ENCODE measurements at places on chromosomes 16 and 17.

DNA sequence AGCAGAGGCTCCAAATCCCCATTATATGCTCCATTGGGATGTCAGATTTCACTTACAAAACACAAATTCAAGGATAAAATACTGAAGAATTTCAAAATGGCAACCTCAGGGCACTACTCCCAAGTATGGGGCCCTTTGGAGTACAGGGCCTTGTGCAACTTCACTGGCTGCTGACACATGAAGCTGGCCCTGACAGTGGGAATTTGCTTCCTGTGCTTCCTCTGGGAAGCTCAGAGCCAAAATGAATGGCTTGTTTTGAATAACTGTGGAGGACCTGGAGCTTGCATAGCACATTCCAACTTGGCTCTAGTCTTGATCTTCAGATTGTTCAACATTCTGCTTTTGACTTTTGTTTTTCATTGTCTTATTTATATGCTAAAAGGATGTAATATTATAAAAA, 52.3 kb upstream of the HNF1B start:
- DNase-seq = no peak

DNA sequence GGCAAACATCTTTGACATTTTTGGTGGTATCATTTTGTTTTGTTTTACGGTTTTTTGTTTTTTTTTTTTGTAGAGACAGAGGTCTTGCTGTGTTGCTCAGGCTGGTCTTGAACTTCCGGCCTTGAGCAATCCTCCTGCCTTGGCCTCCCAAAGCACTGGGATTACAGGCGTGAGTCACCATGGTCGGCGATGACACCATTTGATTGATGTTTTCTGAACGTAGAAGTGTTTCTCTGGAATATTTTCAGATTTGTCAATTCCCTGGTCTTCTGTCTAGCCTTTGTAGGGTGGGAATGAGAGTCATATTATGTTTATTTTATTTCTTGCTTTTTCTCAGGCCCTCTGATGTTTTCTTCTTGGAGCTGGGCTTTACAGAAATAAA, 32.2 kb upstream of the BRD7 start:
- no peak for DNase-seq

- peak; percentile 93 for DNase-seq
Measured at GRCh38 chr16:67177743-67178699, 5.7 kb downstream of the MATCAP1 start.

DNA sequence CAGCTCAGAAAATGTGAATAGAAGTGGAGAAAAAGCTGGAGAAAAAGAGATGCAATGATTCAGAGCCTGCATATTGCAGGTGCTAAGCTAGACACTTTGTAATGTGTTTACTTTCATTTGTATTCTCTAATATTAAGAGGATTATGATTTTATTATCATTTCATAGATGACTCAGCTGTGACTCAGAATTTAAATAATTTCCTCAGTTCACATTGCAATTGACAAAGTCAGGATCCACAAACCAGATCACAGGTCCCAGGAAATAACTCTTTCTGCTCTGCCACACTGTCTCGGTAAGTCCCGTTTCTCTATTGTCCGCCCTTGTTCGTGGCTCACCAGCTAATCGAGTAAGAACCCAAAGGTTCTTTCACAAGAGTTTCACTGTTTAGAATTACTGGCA, 235.4 kb upstream of the MON1B start:
- no peak for DNase-seq

- no peak for DNase-seq
Measured at GRCh38 chr17:56447171-56447570, 146.3 kb upstream of the NOG start.

- no peak for DNase-seq
Measured at GRCh38 chr17:35906191-35906925, 24.2 kb downstream of the RDM1 start.

- DNase-seq = no peak
Measured at GRCh38 chr16:85921026-85921425, 22.1 kb downstream of the IRF8 start.

DNA sequence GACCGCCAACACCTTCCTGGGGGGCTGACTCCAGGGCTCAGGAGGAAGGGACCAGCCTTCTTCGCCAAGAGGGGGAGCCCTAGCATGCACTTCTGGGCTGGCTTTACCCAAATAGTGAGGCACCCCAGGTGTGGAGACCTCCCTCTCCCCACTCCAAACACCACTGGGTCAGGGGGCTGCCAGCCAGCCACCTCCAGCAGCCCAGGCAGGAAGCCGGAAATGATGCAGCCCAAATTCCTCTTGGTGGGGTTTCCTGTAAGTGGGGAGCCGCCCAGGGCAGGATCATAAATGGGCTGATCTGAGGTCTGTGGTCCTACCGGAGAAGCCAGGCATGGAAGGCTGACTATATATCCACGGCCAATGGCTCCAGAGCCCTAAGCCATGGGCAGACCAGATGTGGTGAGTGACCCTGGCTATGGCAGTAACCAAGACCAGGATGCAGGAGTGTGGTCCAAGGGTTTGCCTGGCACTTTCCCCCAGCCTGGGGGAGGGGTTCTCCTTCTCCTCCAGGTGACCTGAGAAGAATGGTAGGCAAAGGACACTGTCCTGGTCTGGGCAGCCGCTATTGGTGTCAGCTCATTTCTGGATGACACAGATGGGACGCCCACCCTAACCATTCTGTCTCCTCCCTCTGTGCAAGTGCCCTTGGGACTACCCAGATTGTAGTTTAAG, 4.2 kb downstream of the GIT1 start:
- no peak for DNase-seq

DNA sequence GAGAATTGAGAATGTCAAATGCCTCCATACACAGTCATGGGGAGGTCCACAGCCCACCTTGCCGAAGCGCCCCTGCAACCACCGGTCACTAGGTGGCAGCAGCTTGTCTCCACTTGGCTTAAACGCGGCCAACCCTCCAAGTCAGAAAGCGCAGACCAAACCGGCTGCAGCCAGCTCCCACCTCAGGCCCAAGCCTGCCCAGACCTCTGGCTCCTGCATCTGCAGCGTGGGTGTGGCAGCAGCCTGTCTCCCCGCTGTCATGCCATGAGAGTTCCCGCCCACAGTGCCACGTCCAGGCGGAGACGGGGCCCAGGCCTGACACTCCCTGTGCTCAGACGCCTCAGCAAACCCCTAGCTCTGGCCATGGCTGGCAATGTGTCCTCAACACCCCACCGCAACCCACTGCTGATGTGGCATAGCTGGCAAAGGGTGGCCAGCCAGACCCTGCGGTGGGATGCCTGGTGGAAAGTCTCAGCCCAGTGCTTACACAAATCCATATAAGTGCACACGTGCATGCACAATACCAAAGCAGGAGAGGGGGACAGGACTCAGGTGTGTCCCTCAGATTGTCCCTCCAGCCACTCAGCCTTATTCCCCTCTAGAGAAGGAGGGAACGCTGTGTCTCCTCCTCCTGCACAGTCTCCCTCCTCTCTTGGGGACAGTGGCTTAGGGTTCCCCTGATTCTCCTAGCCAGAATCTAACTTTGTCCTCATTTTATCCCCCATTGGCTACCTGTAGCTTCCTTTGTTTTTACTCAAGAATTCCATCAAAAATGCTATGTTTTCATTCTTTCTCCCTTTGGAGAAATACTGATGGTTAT, 10.9 kb downstream of the COPZ2 start:
- DNase-seq = peak; percentile 88

- DNase-seq = no peak
Measured at GRCh38 chr16:86942151-86943051, 364.1 kb downstream of the FOXL1 start.

GRCh38 chr16:11792410-11793241, 4.4 kb downstream of the ZC3H7A start:
- peak; percentile 99 for DNase-seq

Measured in DMS153 (cell line).